Activated naive CD4-positive, alpha-beta T cell treated with anti-CD3 and anti-CD28 coated beads, Interleukin-2, amount 10 ng/mL, durations not matched to agents 7 days and 5 days (primary cell): ENCODE measurements at places on chromosomes 1 and 21.

DNA sequence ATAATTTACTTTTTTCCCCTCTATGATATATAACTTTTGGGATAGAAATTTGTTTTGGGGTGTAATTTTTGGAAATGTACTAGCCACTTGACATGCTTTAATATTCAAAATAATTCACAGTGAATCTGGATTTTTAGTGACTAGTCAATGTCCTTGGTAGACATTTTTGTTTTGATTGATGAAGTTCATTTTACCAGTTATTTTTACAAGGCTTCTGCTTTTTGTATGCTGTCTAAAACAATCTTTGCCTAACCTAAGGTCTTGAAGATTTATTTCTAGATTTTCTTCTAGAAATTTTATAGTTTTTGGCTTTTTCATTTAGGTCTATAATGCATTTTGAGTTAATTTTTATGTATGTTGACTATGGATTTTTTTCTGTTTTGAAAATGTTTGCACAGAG is 30.9 kb downstream of the DISP1 start:
- no peak for DNase-seq

DNA sequence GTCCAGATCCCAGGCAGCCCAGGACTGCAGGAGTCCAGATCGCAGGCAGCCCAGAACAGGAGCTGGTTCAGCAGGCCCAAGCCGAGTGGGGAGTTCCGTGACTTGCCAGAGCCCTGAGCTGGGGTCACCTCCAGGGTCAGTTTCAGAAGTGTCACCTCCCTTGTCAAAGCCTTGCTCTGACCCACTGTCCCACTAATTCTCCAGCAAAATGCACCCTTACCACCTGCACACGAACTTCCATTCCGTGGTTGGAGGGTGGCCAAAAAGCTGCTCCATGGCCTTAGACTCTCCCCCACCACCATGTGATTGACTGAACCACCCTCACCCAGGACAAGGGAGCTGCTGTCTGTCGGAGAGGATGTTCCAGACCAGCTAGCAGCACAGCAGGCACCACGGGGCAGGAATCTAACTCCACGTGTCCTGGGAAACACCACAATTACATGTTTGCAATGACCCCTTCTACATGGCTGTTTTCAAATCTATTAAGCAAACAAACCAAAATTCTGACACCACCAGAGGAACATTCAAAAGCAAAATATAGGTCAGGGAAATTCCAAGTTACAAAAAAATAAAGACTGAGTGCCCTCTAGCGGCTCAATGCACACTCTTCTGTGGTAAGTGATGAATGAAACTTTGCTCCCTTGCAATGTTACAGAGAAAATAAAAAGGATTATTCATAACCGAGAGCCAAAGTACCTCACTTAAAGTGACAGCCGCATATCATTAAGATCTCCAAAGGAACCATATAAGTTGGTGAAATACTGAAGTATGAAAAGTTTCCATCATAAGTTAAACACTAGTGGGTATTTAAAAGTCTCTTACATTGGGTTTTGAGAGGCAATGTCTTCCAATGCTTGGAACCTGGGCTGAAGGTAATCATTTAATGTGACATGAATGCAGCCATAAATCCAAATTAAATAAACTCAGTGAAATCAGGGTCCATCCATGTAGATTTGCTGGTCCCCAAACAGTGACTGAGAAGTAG is 76.3 kb downstream of the NPHP4 start:
- peak; percentile 44 for DNase-seq

GRCh38 chr21:32437729-32438128 is 25.2 kb downstream of the EVA1C start:
- DNase-seq: no peak

- DNase-seq: no peak
Measured at GRCh38 chr1:159925719-159926078, 392 bp upstream of the TAGLN2 start.
